ENCODE measurements at places on chromosomes 2 and 18. TPM values are rescaled to one million over a fixed set of nuclear protein-coding genes. Genes with fewer than 3 reads are reported as not detected.

CCDC102B gene
- total RNA-seq: 9.4 TPM

HRH4 gene
- total RNA-seq: under 0.01 TPM

DTNA gene
- 11.5 TPM for total RNA-seq

CRYGC gene
- not detected for total RNA-seq

CAVIN2 gene
- total RNA-seq: 1.8 TPM

LYPD1 gene
- 5.9 TPM for total RNA-seq

ACVR2A gene
- 39.4 TPM for total RNA-seq

- peak; percentile 37 for DNase-seq
Measured at GRCh38 chr18:69787825-69788547, 159.7 kb downstream of the CD226 start.

DNA sequence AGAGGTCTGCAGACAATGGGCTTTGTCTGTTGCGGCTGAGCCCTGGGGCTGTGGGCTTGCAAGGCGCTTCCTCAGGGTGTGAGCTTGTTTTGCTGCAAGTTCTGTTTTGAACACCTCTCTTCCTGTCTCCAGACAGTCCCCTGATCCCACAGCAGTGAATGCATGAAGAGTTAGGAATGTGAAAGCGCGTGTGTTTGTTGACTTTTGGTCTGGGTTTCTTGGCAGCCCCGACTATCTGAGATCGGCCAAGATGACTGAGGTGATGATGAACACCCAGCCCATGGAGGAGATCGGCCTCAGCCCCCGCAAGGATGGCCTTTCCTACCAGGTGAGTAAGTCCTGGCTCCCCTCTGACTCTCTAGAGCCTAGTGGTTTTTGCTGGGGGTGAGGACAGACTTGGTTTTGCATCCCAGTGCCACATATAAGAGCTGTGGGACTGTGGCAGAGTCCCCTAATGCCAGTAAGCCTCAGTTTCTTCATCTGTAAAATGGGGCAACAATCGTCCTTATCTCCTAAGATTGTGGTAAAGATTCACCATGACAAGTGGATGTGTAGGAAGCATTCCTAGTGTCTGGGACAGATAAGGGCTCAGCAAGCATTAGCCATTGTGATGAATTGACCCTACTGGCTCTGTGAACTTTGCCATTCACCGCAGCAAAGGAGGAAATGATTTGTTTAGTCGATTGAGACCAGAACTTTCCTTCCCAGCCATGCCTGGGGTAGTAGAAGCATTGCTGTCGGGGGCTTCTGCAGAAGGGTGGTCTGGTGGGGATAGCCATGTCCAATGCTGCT is 3.0 kb downstream of the LBH start:
- peak; percentile 98 for DNase-seq

- no peak for DNase-seq
Measured at GRCh38 chr2:12506846-12507245, 209.9 kb upstream of the TRIB2 start.

GRCh38 chr2:147294825-147295392 is 549.9 kb upstream of the ACVR2A start:
- peak; percentile 11 for DNase-seq

DNA sequence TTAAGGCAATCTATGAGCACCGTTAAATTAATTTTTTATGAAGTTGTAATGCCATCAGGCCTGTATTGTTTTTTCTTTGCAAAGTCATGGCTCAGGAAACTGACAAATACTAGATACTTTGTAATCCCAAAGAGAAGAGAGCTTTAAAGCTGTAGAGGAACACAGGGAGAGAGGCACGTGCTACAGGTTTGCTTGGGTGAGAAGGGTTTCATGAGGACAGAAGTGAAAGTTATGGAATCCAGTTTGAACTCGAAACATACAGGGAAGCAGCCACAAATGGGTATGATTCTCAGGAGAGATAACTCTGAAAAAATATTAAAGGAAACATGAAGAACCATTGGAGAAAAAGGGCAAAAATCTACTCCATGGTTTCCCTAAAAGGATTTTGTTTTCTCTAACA is 49.8 kb downstream of the CYB5A start:
- no peak for DNase-seq

- no peak for DNase-seq
Measured at GRCh38 chr2:144477957-144478311, 42.0 kb downstream of the ZEB2 start.

DNA sequence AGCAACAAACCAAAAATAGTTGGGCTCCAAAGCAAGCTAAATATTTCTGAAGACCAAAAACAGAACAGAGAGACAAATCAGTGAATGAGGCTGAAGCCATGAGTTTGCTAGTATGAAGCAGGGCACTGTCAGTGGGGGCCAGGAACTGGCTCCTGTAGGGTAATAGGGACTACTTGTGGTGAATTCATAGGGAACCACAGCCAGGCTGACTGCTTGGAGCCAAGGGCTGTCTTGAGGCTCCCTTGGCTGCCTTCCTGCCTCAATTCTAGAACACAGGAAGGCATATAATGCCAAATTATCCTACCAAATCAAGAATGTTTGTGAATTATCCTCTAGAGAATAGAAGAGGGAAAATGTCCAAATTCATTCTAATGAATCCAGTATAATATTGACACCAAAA is 406.0 kb downstream of the CCDC85A start:
- DNase-seq: no peak

DNA sequence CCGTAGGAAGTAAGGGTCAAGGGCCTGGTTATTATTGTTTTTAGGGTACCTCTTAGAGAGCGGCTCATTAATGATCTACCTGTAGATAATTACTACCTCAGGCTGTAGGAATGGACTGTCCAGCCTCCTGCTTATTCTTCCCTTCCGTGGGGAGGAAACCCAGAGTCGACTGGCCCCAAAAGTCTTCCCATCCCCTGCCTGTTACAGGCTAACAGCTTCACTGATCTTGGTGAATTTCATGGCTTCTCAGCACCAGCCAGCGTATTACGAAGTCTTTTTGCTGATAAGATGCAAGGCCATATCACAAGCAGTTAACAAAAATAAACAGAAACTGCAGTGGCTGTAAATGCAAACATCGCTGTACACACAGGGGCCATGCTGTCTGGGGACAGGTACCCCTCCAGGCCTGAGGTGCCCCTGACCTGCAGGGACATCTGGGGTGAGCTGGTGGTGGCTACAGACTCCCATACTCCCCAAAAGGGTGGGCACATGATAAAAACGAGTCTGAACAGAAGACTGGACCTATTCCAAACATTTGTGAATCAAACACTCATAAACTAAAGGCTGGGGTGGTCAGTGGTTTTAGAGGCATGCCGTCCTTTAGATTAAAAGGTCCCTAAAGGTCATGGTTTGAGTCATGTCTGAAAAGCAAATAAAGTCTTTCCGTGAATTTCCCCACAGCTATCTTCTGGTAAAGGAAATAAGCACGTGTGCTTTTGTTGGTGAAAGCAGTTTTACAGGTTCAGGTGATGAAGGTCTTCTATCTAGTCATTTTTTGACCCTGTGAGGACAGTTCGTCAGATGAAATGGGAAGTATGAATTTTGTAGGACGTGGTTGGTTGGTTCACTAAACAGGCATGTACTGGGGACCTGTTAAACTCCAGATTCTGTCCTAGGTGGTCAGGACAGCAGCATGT is 36.7 kb downstream of the TTC39C start:
- peak; percentile 86 for DNase-seq

DNA sequence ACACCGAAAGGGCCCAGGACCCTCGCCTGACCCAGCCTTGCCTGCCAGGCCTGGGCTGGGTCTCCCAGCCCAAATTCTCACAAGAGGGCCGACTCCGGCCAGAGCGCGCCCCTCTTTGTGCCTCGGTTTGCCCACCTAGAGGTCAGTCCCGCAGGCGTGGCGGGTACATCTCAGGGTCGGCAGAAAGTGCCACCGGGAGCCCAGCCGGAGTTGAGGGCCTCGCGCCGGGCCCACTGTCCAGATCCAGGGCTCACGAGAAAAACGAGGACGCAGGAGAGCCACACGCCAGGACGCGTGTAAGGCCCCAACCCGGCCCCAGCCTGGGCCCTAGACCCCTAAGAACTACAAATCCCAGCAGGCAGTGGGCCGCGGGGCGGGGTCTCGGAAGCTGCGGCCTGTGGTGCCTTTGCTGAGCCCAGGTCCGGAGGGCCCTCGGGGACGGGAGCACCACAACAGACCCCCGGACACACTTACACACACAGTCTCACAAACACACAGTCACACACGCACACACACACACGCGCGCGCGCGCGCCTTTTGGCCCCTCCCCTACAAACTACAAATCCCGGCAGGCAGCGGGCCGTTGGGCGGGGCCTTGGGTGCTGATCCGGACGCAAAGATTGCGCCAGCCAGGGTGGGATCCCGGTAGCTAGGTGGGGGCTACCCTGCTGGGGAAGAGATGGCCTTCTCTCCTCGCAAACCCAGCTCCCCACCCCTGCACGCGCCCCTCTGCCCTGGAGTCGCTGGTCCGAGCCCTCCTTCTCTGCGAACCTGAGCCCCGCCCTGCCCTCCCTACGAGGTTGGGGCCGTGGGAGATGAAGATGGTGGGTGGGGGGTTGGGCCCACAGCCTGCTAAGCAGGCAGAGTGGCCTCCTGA is at the start of gene SH2D6:
SH2D6 (plus strand) TSS at position 583 of the 877 bp plus-strand sequence. CDS start 10,752 bp downstream, outside the sequence.
- peak; percentile 97 for DNase-seq

DNA sequence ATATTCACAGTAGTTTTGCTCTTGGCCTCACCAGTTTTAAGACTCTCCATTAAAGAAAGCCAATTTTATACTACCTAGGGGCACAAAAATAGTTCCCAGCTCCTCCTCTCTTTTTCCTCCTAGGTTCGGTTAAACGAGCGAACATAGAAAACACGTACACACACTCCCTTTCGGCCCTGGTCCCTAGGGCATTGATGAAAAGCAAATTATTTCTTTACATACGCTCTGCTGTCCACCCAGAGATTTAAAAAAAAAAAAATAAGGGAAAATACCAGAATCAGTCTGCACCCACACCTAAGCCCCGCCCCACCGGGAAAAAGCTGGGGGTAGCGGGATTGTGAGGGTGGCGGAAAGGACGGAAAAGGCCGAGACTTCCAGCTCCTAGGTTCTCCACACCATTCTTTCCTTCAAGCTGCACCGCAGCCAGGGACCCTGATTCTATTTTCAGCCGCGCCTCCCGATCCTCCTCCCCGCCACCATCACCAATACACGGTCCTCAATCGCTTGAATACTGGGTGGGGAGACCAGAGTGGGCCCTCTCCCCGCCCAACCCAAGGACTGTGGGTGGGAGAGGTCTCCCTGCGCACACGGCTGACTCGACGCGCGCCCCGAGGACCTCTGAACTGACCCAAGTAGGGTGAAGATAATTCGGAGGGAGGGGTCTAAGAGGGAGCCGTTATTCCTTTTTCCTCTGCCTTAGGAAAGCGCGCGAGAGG is 769 bp downstream of the ATF2 start:
- no peak for DNase-seq

DNA sequence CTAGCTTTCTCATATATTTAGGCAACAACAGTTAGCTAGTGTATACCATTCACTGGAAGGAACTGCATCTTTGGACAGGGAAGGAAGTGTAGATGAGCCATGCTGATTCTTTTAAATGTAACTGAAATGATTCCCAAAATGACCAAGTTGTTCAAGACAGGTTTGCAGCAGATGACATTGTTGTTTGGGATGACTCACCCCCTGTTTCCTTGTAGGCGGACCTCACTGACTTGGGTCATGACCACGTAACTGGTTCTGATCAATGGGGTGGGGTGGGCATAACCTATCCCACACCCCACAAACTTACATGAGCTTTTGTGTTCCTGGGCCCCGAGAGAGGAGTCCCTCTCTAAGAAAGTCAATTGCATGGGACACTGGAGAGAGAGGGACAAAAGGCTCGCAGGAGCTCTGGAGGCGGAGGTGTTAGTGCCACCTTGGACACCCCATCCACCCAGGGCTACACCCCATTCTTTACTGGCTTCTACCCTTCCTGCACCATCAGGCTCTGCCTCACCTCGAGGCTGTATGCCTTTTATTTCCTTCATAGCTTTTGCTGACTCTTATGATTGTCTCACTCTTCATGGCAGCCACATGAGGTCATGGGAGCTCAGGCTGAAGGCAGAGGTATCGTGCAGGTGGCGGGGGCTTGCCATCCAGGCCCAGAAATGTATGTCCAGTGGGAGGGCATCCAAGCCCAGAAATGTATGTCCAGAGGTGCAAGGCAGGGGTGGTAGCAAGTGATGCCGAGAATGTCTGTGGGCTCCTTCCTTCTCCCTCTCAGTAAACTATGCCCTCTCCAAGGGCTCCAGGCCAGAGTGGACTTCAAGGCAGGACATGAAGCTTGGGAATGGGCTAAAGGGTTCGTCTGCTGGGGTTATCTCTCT is 108.0 kb downstream of the TWIST2 start:
- peak; percentile 73 for DNase-seq

DNA sequence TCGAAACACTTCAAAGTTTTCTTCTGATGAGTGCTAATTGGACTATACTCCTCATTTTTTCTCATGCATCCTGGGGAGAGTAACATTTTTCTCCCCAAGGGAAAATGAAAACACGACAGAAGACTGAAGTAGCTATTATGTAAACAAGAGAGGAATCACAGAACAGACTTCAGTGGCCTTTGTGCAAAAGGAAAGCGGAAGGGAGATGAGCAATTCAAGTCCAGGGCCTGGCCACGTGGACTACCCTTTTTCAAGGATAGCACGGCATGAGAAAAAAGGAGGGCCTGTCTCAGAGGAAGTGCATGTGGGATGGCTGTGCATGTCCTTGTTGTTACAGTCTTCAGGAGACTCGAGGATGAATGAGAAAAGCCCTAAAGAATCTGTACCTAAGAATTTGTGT is 43.8 kb upstream of the KCNE4 start:
- DNase-seq: peak; percentile 77

- no peak for DNase-seq
Measured at GRCh38 chr18:30920757-30921156, 121.8 kb downstream of the DSC3 start.

DNA sequence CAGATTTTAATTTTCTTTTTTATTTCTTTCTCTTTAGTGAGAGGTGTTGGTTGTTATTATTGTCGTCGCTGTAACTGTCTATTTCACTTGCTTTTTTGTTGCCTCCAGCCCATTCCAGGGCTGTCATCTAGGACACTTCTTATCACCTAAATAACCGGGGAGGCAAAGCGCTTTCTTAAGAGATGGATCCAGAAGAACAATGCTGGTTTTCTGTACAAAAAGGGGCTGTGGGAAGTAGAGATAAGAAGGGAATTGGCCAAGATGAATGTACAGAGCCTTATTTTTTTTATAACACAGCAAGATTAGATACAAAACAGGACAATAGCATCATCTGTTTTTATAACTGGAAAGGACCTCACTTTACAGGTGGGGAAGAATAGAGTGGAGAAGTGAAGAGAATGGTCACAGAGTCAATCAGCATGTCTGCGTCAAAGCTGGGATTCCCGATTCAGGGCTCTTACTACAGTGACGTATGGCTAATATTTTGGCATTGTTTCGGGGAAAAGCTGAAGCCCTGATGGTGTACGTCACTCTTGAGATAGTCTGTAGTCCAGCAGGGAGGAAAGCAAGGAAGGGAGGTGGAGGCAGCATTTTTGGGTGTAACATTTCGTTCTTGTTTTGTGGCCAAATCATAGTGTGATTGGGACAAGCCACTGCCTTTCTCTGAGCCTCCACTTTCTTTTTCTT is 23.2 kb downstream of the IL1B start:
- no peak for DNase-seq

DNA sequence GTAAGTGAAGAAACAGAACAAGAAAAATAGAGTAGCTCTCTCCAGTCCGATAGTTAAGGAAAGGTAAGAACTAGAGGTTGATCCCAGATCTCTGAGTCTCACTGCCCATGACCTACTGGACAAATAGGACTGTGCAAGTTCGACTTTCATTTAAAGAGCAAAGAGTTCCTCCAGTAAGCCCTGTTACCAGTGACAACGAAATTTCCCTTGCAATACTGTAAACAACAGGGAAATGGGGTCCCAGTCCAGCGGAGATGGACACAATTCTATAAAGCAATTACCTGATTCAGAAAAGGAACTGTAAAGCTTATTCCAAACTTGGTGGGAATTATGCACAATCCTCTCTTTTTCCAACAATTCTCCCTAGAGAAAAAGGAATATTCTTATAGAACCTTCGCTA is 65.9 kb downstream of the XDH start:
- DNase-seq: no peak
